ENCODE measurements at places on chromosomes 1 and 21. TPM values are rescaled to one million over a fixed set of nuclear protein-coding genes. Genes with fewer than 3 reads are reported as not detected.

CDK11B gene
- 21.1 TPM for total RNA-seq

RGS13 gene
- not detected for total RNA-seq

OR2L8 gene
- not detected for total RNA-seq

DNA sequence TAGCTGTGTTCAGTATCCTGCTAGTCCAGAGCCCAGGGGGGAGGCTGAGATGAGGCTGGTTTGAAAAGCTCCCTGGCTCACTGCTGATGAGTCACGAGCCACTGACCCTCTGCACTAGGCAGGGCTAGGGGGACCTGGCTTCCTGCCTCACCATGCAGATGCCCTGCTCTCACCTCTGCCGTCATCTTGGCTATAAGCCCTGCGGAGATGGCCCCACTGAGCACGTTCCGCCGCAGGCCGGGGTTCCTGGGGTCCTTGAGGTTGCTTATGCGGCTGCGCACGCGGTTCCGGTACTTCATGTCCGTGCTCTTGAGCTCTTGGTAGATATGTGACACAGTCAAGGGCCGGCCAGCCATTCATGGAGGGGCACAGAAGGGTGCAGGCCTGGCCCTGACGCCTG is 24.1 kb upstream of the ZNF436 start:
- H3K36me3 ChIP-seq, result no peaks in the 10 kb centered on the region
- H3K27ac ChIP-seq, result peak overlapping the region; percentile 35
- no peak overlapping the region for H3K4me3 ChIP-seq
- H3K4me1 ChIP-seq, result peaks cover 19% of the 10 kb centered on the region
- DNase-seq, result peak; percentile 92

- H3K27ac ChIP-seq, result no peak overlapping the region
- no peak overlapping the region for H3K4me3 ChIP-seq
- no peaks in the 10 kb centered on the region for H3K27me3 ChIP-seq
- no peaks in the 10 kb centered on the region for H3K4me1 ChIP-seq
- H3K36me3 ChIP-seq, result no peaks in the 10 kb centered on the region
These were observed 37.2 kb downstream of the SCCPDH start for GRCh38 chr1:246761396-246761795.

PEA15 gene
- 135 TPM for total RNA-seq

GBP5 gene
- 1.7 TPM for total RNA-seq

- no peaks in the 10 kb centered on the region for H3K36me3 ChIP-seq
- H3K27ac ChIP-seq, result no peak overlapping the region
- H3K4me1 ChIP-seq, result no peaks in the 10 kb centered on the region
- peak; percentile 43 for DNase-seq
- H3K4me3 ChIP-seq, result no peak overlapping the region
These were observed 12.3 kb upstream of the IFNLR1 start for GRCh38 chr1:24199291-24199900.

LCE1B gene
- not detected for total RNA-seq

DNA sequence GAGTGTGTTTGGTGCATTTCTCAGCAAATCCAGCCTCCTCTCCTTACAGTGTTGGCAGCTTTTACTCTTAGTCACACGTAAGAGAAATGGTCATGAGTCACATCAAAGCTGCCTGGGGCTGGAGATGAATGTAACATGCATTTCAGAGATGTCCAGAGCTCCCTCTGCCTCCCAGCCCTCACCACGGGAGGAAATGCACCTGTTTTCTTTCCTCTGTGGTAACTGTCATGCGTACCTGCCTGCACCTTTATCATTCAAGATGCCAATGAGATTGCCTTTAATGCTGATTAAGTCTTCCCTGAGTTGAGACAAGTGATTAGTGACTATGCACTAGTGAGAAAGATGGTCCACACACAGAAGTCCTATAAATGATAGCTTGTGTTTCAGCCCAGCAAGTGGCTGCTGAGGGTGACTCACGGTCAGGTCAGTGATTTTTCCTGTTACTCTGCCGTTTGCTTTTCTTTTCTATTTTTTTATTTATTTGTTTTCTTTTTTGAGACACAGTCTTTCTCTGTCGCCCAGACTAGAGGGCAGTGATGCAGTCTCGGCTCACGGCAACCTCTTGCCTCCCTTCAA is 277.3 kb upstream of the FMN2 start:
- H3K4me1 ChIP-seq, result peaks cover 6% of the 10 kb centered on the region
- no peaks in the 10 kb centered on the region for H3K27me3 ChIP-seq
- H3K36me3 ChIP-seq, result no peaks in the 10 kb centered on the region
- H3K27ac ChIP-seq, result peak overlapping the region; percentile 63
- no peak overlapping the region for H3K4me3 ChIP-seq
- DNase-seq, result no peak

- no peaks in the 10 kb centered on the region for H3K27me3 ChIP-seq
- no peak overlapping the region for H3K27ac ChIP-seq
These were observed 78.7 kb downstream of the TYW3 start for GRCh38 chr1:74811436-74812179.

- H3K4me1 ChIP-seq, result no peaks in the 10 kb centered on the region
- H3K27me3 ChIP-seq, result no peaks in the 10 kb centered on the region
- H3K4me3 ChIP-seq, result no peak overlapping the region
- H3K27ac ChIP-seq, result no peak overlapping the region
- no peak for DNase-seq
These were observed 7.8 kb downstream of the PIK3CD start for GRCh38 chr1:9659328-9659727.

DIO1 gene
- total RNA-seq, result not detected

LRRC71 gene
- total RNA-seq, result not detected

DNA sequence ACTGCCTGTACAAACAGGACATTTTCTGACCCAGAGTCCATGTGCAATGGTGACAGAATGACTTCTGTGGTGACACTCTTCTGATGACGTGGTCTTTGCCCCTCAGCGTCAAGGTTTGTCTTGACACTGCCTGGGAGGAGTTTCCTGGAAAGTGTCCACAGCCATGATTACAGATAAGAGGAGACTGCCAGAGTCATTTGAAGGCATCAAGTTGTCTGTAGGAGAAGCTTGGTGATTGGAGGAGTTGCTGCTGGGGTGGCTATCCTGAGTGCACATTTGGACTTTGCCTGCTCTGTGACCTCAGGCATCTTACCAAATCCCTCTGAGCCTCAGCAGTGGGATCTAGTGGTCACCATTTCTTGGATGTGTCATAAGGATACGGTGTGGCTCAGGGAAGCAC is 17.7 kb downstream of the TCHHL1 start:
- no peaks in the 10 kb centered on the region for H3K4me1 ChIP-seq
- H3K27ac ChIP-seq, result no peak overlapping the region
- no peaks in the 10 kb centered on the region for H3K27me3 ChIP-seq
- no peak overlapping the region for H3K4me3 ChIP-seq

TMEM269 gene
- total RNA-seq, result not detected

DNA sequence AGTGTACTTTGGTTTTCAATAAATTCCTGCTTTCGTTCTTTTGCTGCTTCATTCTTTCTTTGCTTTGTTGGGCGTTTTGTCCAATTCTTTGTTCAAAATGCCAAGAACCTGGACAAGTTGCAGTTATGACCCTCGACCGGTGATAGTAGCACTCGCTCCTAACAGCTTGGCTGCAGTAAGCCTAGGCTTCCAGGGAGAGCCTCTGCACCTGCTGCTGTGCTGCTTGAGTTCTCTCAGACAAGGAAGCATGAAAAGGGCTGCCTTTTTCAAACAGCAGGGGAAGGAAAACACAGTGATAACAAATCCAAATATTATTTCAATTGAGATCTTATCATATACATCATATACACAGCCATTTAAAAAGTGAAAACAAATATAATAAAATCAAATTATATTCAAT is 12.8 kb upstream of the RIPK4 start:
- DNase-seq, result no peak
- no peak overlapping the region for H3K4me3 ChIP-seq
- no peaks in the 10 kb centered on the region for H3K27me3 ChIP-seq
- H3K36me3 ChIP-seq, result no peaks in the 10 kb centered on the region
- H3K27ac ChIP-seq, result no peak overlapping the region

GRCh38 chr1:115911294-115911693 is 65.0 kb upstream of the SLC22A15 start:
- no peak overlapping the region for H3K4me3 ChIP-seq
- DNase-seq, result no peak
- H3K36me3 ChIP-seq, result no peaks in the 10 kb centered on the region

DNA sequence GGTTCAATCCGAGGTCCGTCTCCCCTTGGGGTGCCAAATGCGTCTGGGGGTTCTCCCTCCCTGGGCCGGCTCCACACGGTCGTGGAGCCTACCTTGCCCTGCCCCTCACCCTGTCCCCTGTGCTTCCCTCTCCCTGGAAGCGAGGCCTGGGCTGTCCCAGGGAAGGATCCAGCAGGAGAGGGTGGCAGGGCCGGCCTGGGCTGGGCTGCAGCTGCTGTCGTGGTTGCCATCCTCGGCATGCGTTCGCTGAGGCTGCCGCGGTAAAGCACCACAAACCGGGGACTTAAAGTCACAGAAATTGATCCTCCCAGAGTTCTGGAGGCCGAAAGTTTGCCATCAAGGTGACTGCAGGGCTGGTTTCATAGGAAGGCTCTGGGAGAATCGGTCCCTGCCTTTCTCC is 123.0 kb upstream of the TMPRSS2 start:
- DNase-seq, result no peak
- H3K36me3 ChIP-seq, result no peaks in the 10 kb centered on the region
- no peak overlapping the region for H3K27ac ChIP-seq
- H3K27me3 ChIP-seq, result no peaks in the 10 kb centered on the region

DNA sequence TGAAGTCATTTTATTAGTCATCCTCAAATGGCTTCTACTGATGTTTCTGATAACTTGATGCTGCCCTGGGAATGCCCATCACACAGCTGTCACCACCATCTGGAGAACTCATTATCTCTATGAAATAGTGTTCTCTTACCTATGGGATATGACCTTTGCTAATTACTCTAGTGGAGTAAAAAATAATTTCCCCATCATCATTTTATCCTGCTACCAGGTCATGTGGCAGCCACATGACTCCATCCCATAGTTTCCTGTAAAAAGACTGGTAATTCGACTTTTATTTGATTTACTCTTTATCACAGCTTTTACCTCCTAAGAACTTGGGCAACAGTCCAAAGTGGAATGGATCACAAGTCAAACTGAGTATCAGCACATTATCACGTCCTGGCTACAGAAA is 76.1 kb upstream of the USP25 start:
- no peaks in the 10 kb centered on the region for H3K36me3 ChIP-seq
- H3K4me3 ChIP-seq, result no peak overlapping the region
- H3K27ac ChIP-seq, result no peak overlapping the region
- peaks cover 3% of the 10 kb centered on the region for H3K27me3 ChIP-seq
- no peaks in the 10 kb centered on the region for H3K4me1 ChIP-seq
- no peak for DNase-seq

CIART gene
- 15.5 TPM for total RNA-seq

DNA sequence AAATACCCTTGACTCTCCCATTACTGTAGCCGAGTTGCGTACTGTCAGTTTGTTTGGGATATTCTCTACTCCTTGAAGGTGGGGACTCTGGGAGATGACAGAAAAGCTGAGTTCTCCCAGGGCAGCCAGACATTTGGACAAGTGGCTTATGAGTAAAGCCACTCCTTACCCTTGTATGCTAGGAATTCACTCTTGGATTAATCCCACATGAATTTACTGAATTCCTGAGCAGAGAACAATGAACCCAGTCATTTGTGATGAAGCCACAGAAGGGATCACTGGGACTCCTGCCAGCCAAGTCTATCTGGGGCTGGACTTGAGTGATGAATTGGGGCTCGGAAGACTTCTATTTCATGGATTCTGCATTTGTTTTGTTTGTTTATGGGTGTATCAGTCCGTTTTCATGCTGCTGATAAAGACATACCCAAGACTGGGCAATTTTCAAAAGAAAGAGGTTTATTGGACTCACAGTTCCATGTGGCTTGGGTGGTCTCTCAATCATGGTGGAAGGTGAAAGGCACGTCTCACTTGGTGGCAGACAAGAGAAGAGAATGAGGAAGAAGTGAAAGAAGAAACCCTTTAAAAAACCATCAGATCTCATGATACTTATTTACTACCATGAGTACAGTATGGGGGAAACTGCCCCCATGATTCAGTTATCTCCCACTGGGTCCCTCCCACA is 25.1 kb downstream of the C1orf116 start:
- no peak overlapping the region for H3K4me3 ChIP-seq
- H3K4me1 ChIP-seq, result no peaks in the 10 kb centered on the region
- DNase-seq, result no peak
- no peaks in the 10 kb centered on the region for H3K27me3 ChIP-seq
- no peaks in the 10 kb centered on the region for H3K36me3 ChIP-seq
- H3K27ac ChIP-seq, result no peak overlapping the region

DNA sequence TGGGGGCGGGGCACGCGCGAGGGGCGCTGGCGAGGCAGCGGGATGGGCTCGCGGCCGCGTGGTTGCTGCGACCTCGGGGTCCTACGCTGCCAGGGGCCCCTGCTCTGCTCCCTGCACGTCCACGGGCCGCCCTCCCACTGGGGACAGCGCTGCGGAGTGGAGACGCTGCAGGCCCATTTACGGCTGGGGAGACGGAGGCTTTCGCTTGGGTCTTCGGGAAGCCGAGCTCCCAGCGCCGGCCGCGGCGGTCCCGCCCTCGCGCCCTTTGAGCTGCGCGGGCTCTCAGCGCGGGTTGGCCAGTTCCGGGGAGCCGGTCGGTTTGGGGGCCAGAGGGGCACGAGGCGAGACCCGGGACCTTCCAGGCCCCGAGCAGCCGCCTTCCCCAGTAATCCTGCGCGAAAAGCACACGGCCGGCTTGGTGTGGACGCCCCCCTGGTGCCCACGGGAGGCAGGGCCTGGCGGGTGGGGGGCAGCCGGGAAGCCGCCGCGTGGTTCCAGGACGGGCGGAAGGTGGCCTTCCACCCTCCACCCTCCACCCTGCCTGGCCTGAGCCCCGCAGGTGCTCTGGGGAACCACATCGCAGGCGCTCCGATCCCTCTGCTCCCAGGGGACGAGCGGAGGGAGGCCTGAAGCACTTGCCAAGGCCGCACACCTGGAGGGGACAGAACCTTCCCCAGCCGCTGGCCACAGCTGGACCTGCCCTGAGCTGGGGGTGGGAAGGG is 570 bp upstream of the PEX10 start:
- H3K27me3 ChIP-seq, result no peaks in the 10 kb centered on the region
- H3K36me3 ChIP-seq, result no peaks in the 10 kb centered on the region
- peaks cover 6% of the 10 kb centered on the region for H3K4me1 ChIP-seq

DNA sequence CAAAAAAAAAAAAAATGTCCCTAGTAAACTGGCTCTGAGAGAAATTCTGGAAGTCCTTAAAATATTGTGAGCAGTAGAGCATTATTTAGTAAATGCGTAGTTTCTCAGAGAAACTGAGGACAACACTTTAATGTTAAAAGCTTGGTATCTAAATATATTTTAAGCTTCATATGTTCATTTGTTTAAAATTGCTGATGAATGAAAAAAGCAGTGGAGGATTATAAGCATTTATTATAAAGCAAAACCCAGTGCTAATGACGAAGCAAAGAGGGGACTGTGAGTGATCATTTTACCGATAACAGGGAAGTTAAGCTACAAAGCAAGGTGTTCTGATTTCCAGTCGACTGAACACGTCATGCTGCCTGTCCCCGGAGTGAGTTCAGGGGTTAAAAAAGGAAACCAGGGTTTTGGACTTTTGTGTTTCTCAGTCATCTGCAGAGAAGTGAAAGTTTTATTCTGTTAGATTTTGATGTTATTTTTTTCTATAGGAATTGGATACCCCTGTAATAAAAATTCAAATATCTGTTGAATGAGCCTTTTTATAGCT is 64.5 kb upstream of the SCCPDH start:
- H3K4me1 ChIP-seq, result no peaks in the 10 kb centered on the region
- no peak for DNase-seq
- no peak overlapping the region for H3K4me3 ChIP-seq
- no peaks in the 10 kb centered on the region for H3K27me3 ChIP-seq

- no peak for DNase-seq
- H3K4me3 ChIP-seq, result no peak overlapping the region
- no peaks in the 10 kb centered on the region for H3K36me3 ChIP-seq
These were observed 397.7 kb upstream of the POU3F1 start for GRCh38 chr1:38444311-38444710.

PRRX1 gene
- total RNA-seq, result 36.6 TPM

ATAD3C gene
- total RNA-seq, result 1.1 TPM

GRCh38 chr1:156896490-156897033 is 3.0 kb downstream of the PEAR1 start:
- peaks cover 25% of the 10 kb centered on the region for H3K4me1 ChIP-seq
- no peaks in the 10 kb centered on the region for H3K36me3 ChIP-seq
- H3K27me3 ChIP-seq, result no peaks in the 10 kb centered on the region
- H3K4me3 ChIP-seq, result no peak overlapping the region
